Stimulated activated CD4-positive, alpha-beta T cell treated with anti-CD3 and anti-CD28 coated beads, Interleukin-1b, Interleukin-23, amount 100 ng/mL, for 24 hours (primary cell): ENCODE measurements at places on chromosomes 12 and 14.

GRCh38 chr12:31813305-31813704 lies 84.5 kb upstream of the AMN1 start:
- DNase-seq: no peak

GRCh38 chr12:10668526-10668925 lies 5.3 kb downstream of the STYK1 start:
- DNase-seq: no peak

- DNase-seq: no peak
Measured at GRCh38 chr12:119660076-119660475, 7.9 kb upstream of the PRKAB1 start.

GRCh38 chr12:54294953-54295566 lies 5.8 kb downstream of the NFE2 start:
- no peak for DNase-seq
